Spinal cord (tissue), 10 donors: ENCODE measurements at places on chromosomes 2 and 18. TPM values are rescaled to one million over a fixed set of nuclear protein-coding genes. Genes with fewer than 3 reads are reported as not detected.

SLC14A1 gene
- polyA plus RNA-seq = 1.2 TPM

SNRPD1 gene
- polyA plus RNA-seq = 109 TPM

- no peak for DNase-seq
Measured at GRCh38 chr2:10449486-10449831, 1.3 kb upstream of the ODC1 start.

DNA sequence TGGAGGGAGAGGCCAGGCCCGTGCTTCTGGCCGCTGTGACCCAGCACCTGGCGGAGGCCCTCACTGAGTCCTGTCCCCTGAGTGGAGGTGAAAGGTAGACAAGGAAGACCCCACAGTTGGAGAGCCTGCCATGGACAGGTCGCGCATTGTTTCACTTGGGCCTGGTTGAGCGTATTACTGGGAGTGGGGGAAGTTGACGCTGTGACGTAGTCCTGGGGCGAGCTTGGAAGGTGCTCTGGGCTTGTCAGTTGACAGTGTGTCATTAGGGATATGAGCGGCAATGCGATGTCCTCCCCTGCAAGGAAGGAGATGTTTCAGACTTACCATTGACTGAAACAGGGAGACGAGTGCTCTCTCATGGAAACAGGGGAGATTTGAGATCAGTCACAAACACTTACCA lies 127.1 kb downstream of the SH3RF3 start:
- no peak for DNase-seq

- no peak for DNase-seq
Measured at GRCh38 chr2:43019025-43019367, 207.4 kb downstream of the ZFP36L2 start.

DNA sequence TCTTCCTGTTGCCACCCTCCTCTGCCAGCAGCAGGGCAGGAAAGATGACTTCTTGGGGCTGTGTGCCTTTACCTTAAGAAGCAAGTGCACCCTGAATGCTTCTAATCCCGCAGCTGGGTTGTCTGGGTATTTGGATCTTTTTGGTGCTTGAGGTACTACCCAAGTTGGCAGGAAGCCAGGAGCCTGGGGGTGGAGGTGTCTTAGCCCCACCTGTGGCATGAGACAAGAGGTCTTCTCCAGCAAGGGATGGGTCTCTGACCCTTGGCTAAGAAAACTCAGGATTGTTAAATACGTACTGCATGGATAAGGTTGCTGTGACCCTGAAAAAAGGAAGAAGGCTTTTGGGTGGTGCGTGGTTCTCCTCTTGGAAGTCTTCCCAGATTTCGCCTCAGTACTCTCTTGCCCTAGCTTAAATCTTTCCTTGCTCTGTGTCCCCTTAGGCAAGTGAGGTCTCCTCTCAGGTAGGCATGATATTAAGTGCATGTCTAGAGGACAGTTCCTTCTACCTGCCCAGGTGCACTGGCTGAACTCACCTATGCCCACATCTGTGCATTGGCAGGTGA lies 4.3 kb downstream of the HPCAL1 start:
- no peak for DNase-seq

DNA sequence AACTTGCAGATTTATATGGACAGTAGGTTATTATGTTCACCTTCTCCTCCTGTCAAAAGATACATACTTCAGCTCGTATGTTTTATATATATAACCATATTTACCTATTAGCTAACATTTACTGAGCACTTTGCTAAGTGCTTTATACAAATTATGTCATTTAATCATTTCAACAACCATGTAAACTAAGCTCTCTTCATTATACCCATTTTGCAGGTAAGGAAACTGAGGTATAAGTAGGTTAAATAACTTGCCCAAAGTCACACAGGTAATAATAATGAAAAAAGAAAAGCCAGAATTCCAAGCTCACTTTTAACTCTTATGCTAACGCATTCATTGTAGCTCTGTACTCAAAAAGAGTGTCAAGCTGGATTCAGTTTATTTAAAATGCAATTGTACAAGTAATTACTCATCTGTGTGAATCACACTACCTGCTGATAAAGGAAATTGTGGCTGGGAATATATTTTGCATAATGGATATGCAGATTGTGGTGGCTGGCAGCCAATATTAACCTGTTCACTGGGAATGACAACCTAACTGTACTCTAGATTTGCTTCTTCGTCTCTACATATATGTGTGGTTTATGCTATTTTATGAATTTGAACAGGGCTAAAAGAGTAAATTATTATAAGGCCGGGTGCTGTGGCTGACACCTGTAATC lies 20.6 kb downstream of the SLC16A14 start:
- no peak for DNase-seq

- no peak for DNase-seq
Measured at GRCh38 chr2:160006475-160006874, 55.9 kb downstream of the PLA2R1 start.

GRCh38 chr2:111221701-111222100 lies 101.0 kb downstream of the BCL2L11 start:
- DNase-seq = no peak

GRCh38 chr2:216051350-216051749 lies 30.3 kb downstream of the PECR start:
- DNase-seq = no peak

DNA sequence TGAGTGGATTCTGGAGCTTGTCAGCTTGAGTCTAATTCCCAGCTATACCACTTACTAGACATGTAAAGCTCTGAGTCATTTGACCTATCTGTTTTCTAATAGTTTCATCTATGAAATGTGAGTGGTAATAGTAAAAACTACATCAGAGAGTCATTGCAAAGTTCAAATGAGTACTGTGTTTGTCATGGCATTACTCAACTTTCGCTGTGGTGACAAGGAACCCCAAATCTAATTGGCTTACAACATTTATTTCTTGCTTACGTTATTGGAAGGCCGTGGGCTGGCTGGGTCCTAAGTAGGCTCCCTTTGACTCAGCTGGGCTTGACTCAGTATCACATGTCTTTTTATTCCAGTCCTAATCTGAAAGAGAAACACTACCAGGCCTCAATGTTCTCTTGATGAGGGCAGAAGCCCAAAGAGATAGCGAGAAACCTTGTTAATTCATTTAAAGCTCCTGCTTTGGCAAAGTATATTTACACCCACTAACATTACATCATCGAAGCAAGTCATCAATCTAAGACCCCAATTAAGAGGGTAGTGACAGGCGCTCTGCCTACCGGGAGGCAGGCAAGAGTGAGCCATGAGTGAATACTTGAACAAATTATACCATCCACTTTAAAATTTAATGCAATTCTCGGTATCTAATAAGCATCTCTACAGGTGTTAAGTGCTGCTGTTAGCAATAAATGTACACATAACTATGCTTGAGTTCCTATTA lies 431.8 kb upstream of the SPHKAP start:
- no peak for DNase-seq

- DNase-seq = no peak
Measured at GRCh38 chr2:240958366-240959213, 39.8 kb upstream of the SNED1 start.

- DNase-seq = no peak
Measured at GRCh38 chr18:25283781-25284180, 68.2 kb downstream of the ZNF521 start.
